NCI-H1048 (cell line): ENCODE measurements at places on chromosomes 6 and 20.

- no peak for DNase-seq
Measured at GRCh38 chr6:121670511-121670910, 235.1 kb downstream of the GJA1 start.

GRCh38 chr20:11350126-11351005 lies 567.3 kb upstream of the BTBD3 start:
- no peak for DNase-seq

- DNase-seq: no peak
Measured at GRCh38 chr6:10964684-10965083, 77.8 kb downstream of the SYCP2L start.

DNA sequence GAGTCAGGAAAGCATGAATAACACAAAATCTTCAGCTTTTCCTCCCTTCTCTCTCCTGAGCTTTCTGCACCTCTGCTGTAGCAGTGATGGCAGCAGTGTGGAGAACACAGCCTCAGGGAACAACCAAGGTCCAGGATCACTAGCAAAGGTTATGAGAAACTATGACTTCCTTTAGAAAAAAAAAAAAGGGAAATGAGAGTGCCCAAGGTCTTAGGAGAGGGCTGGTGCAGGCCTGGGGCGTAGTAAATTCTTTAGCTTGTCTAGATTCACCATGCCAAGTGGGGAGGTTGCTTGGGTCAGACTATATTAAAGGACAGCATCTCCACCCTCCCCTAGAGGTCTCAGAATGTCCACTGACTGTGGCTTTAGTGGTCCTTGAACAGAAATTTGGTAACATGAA lies 40.4 kb upstream of the POLR1H start:
- DNase-seq: no peak

DNA sequence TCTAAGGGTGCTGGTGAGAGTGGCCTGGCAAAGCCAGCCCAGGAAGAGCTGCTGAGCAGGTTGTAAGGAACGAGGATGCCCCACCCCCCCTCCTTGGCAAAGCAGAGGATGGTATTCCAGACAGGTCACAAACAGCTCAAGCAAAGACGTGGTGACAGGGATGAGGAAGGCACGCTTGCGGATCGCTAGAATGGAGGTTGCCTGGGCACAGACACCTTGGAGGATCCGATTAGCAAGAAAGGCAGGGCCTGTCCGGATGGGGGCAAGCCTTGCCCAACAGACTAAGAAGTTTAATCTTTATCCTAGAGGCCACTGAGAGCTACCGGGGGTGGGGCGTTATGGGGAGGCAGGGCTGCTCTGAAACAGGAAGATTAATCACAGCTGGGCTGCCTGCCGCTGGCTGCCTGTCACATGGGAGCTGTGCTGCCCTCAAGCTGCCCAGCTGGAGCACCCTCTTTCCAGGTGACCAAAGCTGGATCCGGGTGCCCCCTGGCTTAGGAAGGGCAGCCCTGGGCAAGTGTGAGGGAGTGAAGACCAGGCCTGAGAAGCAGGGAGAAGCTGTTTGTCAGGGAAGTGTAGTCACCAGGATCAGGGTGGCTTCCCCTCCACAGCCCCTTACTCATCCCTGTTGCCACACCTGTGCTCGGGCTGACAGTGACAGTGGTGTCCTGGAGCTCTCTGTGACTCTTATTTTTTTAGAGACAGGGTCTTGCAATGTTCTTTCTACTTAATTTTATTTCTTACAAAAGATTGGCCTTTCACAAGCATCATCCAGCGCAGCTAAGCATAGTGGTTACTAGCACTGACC lies 9.1 kb upstream of the MAPK13 start:
- no peak for DNase-seq

DNA sequence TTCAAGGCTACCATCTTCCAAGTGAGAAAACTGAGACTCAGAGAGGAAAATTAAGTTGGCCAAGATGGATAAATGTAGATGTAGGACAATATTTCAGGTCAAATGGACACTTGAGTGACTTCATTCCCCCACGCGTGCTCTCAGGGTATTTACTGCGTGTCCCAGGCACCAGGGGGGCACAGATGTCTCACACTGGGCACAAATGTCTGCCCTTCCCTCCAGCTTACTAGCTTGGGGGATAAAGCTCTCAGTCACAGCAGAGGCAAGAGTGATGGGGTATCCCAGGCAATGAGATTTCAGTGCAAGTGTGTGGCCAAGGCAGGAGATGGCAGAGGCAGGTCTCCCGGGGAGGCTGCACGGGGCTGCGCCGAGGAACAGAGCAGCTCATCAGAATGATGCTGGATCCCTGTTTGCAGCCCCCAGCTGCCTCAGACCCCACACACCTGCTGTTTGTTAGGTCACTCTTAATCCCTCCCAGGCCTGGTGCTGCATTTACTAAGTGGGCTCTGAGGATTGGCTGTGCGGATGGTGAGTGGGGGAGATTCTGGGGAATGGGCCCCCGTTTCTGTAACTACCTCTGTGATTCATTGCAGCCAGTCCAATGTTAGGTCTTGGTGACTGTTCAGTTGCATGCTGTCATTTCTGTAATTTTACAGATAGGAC lies 44.1 kb downstream of the PTK7 start:
- no peak for DNase-seq

GRCh38 chr20:16444057-16444777 lies 129.0 kb downstream of the KIF16B start:
- DNase-seq: no peak

DNA sequence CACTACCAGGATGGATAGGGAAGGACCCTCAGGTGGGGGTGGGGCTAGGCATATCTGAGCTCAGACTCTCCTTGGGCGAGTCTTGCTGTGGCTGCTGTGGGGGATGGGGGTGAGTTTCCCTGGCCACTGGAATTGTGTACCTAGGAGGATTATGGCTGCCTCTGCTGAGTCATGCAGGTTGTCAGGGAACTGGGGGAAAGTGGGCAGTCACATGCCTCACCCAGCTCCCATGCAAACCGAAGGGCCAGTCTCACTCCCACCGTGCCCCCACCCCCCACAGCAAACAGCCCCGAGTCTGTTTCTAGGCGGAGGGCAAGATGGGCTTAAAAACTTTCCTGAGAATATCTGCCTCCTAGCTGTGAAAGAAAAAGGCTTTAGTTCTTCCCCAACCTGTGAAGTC lies 210.3 kb upstream of the FERMT1 start:
- no peak for DNase-seq

DNA sequence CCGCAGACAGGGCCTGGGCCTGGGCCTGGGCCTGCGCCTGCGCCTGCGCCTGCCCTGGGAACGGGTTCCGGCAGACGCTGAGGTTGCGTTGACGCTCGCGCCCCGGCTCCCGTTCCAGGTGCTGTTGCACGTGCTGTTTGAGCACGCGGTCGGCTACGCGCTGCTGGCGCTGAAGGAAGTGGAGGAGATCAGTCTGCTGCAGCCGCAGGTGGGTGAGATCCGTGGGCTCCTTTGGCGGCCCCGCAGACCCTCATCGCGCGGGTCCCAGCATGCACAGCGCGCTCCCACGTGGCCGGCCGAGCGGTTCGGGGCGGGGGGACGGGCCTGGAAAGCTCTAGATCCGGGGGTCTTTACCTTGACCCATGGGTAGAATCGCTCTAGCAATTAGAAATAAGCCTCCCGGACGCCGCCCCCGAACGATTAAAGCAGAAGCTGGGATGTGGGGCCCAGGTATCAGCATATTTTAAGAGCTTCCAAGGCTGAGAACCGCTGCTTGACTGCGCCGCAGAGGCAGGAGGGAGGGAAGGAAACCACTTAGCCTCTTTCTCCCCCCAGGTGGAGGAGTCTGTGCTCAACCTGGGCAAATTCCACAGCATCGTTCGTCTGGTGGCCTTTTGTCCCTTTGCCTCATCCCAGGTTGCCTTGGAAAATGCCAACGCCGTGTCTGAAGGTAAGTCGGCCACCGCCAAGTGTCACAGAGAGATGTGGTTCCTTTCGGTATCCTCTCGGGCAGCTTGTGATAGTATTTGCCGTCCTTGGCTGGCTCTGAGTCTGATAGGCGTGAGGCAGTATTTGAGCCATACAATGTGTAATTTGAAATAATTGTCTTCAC lies 508 bp downstream of the NOP56 start:
- no peak for DNase-seq
